Germinal center (tissue), 1 donor: ENCODE measurements at places on chromosomes 5 and 9.

DNA sequence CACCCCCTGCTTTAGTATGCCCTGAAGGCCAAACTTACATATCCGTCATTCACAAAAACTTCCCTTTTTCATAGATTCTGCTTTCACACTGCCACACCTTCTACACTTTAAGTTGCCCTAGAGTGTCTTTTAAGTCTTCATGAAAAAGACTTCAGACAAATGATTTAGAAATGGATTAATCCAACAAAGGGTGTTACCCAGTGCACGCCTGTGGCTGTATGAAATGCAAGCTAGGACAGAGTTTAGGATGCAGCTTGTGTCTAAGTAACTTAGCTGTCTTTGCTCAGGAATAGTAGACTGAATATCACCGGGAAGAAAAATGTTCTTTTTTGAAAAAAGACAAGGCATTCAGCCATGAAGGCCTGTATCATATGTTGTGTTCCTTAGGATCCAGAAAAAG lies 210.0 kb downstream of the MPDZ start:
- DNase-seq: no peak

- no peak for DNase-seq
These were observed 277.6 kb downstream of the PSAT1 start for GRCh38 chr9:78574354-78575045.

- DNase-seq: no peak
These were observed 3.7 kb upstream of the SVEP1 start for GRCh38 chr9:110583237-110583636.

DNA sequence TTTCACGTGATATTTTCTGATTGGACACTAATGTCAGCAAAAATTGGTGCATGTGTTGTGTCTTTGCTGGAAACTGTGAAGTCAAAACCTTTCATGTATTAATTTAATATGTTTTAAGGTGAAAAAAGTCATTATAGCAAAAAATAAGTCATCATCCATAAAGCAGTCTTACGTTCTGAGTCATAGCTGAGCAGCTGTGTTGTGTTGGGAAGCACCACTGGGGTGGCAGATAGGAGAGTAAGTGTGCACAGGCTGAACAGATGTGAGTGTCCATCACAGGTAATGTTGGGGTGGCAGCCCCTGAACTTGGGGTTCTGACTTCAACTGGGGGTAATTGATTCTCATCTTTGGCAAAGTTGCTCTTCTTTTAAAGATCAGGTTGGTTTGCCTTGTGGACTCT lies 156.8 kb downstream of the NXNL2 start:
- DNase-seq: no peak

GRCh38 chr5:109016300-109016699 lies 268.6 kb downstream of the FER start:
- DNase-seq: no peak

GRCh38 chr9:19583890-19584289 lies 175.1 kb downstream of the ACER2 start:
- DNase-seq: no peak

DNA sequence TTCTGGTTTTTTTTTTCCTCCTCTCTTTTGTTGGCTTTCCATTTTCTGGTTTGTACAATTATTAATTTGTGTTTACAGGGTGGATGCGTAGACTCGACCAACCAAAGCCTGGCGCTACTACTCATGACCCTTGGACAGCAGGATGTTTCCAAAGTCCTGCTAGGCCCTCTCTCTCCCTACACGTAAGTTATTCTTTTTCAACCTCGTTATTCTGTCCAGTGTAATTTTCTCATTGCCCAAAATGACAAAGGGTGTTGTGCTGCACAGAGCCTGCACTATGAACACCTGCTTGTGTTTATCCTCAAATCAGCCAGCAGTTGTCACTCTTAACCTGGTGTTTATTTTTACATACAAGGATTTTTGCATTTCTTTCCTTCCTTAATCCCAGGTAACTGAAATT lies 56.6 kb downstream of the RCL1 start:
- DNase-seq: no peak

GRCh38 chr9:125537442-125538091 lies 169.4 kb downstream of the MAPKAP1 start:
- DNase-seq: no peak

DNA sequence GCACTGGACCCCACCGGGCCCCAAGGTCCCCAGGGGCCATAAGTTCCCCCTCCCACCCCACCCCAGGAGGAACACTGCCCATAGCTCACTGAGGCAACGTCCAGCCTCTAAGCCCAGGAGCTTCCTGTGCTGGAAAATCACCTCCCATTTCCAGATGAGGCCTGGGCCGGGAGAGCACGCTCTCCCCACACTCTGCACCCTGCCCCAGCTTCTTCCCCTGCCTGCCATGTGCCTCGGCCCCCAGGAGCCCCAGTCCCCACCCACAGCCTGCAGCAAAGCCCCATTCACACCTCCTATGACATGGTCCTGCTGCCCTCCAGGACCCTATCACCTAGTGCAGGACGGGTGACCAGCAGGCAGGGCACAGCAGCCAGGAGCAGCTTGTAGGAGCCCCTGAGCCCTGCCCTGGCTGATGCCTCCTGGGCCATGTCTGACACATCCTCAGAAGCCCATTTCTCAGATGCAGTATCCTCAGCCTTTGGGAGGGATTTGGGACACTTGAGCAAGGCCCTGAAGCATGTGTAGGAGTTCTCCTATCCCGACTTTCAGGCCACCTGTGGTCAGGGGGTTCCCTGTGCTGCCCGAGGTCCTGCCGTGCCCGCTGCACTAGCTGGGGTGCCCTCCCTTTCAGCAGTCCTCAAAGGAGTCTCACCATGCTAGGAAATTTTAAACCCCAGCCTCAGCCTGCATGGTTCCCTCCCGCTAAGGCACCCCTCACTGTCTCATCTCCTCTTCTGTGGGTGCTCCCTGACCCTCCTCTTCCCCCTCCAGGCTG lies 119.4 kb upstream of the FOXD4L5 start:
- no peak for DNase-seq

DNA sequence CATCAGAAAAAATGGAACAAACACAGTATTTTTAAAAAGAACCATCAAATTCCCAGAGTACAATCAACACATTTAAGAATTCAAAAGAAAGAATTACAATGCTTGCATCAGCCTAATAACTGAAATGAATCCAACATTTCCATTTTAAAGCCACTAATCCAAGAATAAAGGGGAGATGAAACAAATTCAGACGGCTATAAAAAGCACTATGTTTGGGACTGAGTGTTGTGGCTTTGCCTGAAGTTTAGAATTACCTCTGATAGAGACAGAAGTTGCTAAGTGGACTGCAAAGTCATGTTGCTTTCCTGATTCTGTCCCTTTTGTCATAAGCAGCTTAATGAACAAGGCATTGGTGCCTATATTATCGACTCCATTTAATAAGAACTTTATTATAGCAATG lies 135.4 kb upstream of the RGMB start:
- DNase-seq: no peak
